Gastroesophageal sphincter (tissue), 4 donors: ENCODE measurements at places on chromosomes 3 and 15.
A peak's percentile ranks its signal among the peaks of the same experiment; 100 is the strongest.

GRCh38 chr3:100386437-100387074 is 14.3 kb downstream of the TOMM70 start:
- no peak for ATAC-seq

GRCh38 chr3:64083575-64083974 is 60.3 kb upstream of the PSMD6 start:
- ATAC-seq: no peak

- ATAC-seq: no peak
These were observed 665.3 kb downstream of the FHIT start for GRCh38 chr3:60585918-60586317.

DNA sequence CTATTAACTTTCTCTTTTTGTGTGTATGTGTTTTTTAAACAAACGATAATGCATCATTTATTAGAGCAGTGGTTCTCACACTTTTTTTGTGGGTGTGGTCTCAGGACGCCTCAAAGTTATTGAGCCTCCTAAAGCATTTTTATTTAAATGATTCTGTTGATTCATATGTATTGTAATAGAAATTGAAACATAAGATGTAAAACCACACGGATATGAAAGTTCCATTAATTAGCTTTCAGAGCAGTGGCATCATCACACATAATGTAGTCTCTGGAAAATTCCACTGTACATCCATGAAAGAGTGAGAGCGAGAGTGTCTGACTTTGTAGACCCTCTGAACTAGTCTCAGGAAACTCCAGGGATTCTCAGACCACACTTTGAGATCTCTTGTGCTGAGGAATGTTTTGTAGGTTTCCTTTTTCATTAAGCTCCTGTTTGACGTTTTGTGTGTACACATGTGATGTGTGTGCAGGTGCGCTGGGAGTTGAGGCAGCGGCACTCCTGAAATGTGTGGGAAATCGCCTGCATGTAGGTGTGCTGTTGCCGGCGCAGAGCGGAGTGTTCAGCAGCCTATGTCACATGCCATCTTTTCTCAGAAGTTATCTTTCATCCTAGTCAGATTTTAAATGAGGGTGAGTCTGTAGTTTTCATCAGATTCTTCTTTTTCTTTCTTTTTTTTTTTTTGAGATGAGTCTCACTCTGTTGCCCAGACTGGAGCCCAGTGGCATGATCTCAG is 5.3 kb upstream of the TRAK1 start:
- no peak for ATAC-seq

- no peak for ATAC-seq
These were observed 62.8 kb upstream of the SEC22A start for GRCh38 chr3:123138839-123139444.

DNA sequence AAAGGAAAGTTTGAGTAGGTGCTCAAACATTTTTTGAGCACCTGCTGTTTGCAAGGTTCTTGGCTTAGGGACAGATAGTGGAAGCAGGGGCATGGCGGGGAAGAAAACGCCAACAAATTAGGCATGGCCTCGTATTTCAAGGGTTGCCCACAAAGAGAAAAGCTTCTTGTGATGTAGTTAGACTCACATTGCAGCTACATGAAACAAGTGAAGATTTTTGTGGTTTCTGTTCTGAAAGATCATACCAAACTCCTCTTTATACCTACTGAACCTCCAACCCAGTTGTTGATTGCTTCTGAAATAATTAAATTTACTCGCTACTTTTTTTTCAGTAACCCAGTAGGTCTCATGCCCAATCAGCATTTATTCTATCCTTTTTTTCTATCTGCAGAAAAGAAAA is 23.5 kb upstream of the RARB start:
- no peak for ATAC-seq

DNA sequence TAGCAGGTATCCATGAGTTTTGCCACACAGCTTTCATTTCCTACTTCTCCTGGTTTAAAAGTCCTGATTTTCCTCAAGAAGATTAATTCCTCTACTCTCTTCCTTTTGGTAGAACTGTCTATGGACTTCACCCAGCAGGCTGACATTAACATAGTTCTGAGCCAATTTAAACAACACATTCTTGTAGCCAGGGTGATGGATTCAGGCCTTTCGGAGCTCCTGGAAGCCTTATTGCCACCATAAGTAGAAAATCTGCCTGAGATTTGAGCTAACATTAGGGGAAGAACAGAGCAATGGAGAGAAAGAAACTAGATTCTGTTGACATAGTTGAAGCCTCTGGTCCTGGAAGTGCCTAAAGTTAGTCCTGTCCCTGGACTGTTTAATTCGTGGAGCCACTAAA is 449.8 kb downstream of the TAFA4 start:
- no peak for ATAC-seq

DNA sequence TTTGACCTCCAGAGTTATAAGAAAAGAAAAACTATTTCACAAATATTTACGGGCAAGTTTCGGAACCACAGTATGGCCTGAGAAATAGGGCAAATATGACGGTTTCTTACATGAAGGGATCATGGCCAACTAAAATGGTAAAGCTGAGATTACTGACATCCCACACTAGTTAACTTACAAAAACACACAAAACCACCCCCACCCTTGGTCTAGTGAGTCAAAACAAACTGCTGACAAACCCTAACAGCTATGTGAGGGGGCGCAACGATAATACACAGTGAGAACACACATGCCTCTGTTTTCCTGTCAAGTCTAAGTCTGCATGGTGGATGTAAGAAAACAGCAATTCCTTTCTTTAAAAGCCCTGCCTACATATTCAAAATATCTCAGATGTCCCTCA is 32.3 kb downstream of the CBLB start:
- no peak for ATAC-seq

GRCh38 chr3:138898301-138898700 is 48.6 kb downstream of the FOXL2 start:
- peak; percentile 34 for ATAC-seq
